ENCODE measurements at places on chromosomes 2 and 18.

DNA sequence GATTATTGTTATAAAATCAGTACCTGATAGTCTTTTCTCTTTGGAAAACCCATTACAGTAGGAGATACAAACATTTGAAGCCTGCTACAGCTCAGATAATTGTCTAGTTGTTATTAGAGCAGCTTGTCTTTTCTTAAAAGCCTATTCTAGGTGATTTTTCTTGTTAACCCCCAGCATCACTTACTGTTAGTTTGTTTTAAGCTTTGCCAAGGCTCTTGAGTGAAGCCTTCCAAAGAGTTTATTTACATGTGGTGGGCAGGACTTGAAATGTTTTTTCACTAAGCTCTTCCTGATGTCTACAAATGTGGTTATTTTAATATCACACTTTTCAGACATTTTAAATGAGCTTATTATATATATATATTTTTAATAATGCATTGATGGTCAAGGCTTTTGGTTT, 791.3 kb downstream of the PLCL1 start:
- no peak for DNase-seq

GRCh38 chr2:124585277-124585676, 560.2 kb downstream of the CNTNAP5 start:
- no peak for DNase-seq

- DNase-seq, result no peak
Measured at GRCh38 chr2:232545511-232546375, 4.6 kb downstream of the TIGD1 start.

DNA sequence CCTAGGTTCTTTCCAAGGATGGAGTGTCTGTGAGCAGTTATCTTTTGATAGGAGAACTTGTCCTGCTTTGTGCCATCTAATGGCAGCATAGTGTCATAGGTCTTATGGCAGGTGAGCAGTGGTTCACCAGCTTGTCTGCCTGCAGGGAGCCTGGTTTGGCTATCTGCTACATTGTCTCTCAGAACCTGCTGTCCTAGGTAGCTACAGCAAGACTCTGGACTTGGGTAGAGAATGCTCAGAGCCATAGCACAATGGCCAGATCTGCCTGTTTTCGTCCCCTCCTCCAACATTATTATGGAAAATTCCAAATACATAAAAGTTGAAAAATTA, 28.3 kb downstream of the AGFG1 start:
- no peak for DNase-seq

GRCh38 chr2:232539298-232540231, at the start of gene CHRNG:
TSS of gene CHRNG (plus strand) at chr2:232539692. CDS start at chr2:232539748, 56 bp downstream.
- no peak for DNase-seq

DNA sequence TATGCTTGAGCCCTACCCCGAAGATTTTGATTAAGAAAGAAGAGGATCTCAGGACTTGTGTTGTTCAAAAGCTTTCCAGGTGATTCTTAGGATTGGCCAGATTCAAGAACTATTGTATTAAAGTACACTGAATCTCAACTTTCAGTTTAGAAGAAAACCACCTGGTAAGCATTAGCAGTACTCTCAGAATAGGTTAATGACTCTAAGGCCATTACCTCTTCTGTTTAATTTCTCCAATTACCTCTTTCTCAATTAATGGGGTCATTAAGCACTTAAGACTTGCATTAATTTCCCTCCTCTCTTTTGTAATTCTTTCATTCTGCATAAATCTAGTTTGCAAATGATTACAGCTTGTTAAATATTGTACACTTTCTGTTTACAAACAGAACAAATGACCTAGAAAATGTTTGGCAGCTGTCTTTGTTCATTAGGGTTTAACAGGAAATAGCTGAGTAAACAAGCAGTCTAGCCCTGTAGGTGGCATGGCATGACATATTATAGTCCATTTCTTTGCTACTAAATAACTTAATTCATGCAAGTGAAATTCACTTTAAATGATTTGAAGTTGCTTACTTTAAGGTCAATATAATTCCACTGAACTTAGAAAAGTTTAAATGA, 20.4 kb upstream of the TDRD15 start:
- DNase-seq, result no peak

GRCh38 chr18:46174342-46175041, 70.3 kb downstream of the HAUS1 start:
- DNase-seq, result no peak

Data from NCI-H460 (cell line).